ENCODE measurements at places on chromosomes 1 and 21.

GRCh38 chr1:15636436-15636835 is 19.2 kb downstream of the DDI2 start:
- no peak for DNase-seq

- DNase-seq: no peak
Observed at GRCh38 chr21:36163750-36164741, 7.4 kb downstream of the DOP1B start.

GRCh38 chr1:238345837-238346236 is 455.1 kb upstream of the ZP4 start:
- DNase-seq: no peak

GRCh38 chr1:240116831-240117769 is 25.4 kb downstream of the FMN2 start:
- no peak for DNase-seq

DNA sequence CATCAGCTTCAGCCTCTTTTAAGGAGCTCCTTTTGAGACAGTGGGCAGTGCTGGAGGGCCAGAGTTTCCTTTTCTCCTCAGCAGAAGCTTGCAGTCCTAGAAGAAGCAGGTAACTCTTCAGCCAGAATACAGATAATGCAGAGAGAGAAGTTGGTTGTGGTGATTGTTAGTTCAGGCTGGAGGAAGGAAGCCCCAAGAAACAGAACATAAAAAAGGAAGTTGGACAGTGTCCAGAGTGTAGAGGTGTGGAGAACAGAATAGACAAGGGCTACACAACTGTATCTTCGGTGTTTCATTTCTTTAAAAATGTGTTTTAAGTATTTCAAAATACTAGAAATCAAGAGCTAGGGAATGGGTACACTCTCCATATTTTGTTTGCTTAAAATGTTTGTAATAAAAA is 6.4 kb upstream of the TACSTD2 start:
- no peak for DNase-seq

- DNase-seq: no peak
Observed at GRCh38 chr1:171550050-171550449, 64.7 kb downstream of the PRRC2C start.

GRCh38 chr1:43363283-43363934 is 4.4 kb downstream of the ELOVL1 start:
- no peak for DNase-seq

GRCh38 chr21:37531431-37531932 is 164.9 kb downstream of the DYRK1A start:
- no peak for DNase-seq

DNA sequence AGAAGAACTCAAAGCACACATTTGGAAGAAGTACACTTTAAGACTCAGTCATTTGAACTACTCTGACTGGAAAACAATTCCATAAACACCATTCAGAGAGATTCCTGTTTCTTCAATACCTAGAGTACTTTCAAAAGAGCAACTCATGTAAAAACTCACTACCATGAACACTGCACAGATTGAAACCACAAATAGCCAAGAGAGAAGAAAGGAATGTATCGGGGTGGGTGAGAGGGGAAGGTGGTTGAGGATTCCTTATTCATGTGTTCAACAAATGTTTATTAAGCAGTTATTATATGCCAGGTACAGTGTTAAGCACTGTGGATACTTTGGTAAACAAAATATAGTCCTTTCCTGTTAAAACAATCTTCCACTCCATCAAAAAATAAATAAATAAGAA is 64.7 kb downstream of the NRIP1 start:
- DNase-seq: no peak

DNA sequence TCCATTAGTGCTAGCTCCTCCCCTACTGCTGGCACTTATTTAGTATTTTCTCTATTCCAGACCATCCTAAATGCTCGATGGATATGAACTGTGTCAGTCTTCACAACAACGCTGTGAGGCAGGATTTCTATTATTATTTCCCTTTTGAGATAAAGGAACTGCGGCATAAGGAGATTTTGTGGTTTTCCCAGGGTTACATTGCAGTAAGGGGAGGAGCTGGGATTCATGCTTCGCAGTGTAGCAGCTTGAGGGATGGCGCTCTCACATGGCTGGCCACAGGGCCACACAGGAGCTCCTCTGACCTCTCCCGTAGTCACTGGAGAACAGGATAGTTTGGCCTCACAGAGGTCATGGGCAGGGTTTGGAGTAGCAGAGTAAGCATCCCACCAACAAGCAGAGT is 116.9 kb downstream of the BEND5 start:
- DNase-seq: no peak

- DNase-seq: no peak
Observed at GRCh38 chr1:43858324-43858723, 75.3 kb upstream of the ARTN start.

DNA sequence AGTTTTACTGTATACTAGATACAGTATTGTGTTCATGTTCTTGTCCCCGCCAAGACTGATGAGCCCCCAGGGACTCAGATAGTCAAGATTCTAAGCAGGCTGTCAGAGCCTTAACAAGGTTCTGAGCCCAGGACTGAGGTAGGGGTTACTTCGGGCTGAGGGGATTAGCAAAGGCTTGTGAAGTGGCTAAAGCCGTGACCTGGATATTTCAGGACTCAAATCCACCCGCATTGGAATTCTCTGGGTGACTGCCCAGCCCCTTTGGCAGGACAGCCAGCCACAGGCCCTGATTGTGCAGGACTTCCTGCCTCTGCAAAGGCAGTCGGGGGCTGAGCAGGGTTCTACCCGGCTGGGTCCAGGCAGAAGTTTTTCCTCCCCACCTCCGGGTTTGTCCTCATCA is at the start of gene PLA2G5:
TSS of gene PLA2G5 (plus strand) at position 321 of the 400 bp plus-strand sequence. CDS start 14,637 bp downstream, outside the sequence.
- DNase-seq: no peak

- DNase-seq: no peak
Observed at GRCh38 chr1:79792219-79792930, 785.8 kb upstream of the ADGRL4 start.

GRCh38 chr1:52203935-52204625 is 62.2 kb downstream of the ZFYVE9 start:
- no peak for DNase-seq

DNA sequence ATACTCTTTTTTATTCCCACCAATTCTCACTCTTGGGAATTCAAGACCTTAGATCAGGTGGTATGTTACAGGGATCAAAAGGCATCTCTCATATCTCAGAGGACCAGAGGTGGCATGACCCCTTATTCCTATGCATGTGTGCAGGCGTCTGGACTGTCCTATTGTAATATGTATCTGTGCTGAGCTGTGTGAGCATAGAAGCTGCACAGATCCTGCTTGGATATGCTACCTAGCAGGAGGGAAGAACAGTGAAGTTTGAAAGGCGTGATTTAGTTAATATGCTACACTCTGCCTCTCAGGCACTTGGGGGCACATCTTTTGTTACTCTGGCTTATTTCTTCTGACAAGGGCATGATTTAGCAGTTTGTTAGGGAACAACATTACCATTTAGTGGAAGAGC is 86.7 kb upstream of the ZRANB2 start:
- DNase-seq: no peak

DNA sequence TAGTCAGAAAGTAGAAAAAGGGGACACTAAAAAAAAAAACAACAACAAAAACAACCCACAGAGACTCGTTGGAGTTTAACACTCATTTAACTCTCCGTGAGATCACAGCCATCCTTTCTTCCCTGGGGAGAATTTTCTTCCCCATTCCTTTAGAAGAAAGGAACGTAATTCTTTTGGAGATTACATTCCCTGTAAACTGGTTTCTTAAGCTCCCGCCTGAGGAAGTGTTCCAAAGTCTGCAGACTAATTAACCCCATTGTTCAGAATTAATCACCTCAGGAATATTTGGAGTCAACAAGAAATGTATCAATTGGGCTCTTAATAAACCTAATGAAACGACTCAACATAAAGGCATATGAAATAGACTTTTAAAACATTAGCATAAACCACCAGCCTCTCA is 228.2 kb upstream of the CSF3R start:
- DNase-seq: no peak

DNA sequence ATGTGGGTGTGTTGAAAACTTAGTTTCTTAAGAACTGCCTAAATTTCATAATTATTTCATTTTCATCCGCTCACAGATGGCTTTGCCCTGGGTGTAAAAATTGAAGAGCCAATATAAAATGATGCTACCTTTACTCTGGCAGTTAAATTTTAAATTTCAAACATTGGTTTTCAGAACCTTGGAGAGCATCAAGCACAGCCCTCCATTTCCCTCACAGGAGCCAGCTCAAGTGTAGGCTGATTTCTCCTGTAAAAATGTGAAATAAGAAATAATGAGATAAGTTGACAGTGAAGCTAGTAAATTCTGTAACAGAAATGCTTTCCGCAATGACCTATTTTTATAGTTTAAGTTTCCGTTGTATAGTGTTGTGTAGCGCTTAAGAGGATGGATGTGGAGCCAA is 53.9 kb upstream of the AKT3 start:
- DNase-seq: no peak

DNA sequence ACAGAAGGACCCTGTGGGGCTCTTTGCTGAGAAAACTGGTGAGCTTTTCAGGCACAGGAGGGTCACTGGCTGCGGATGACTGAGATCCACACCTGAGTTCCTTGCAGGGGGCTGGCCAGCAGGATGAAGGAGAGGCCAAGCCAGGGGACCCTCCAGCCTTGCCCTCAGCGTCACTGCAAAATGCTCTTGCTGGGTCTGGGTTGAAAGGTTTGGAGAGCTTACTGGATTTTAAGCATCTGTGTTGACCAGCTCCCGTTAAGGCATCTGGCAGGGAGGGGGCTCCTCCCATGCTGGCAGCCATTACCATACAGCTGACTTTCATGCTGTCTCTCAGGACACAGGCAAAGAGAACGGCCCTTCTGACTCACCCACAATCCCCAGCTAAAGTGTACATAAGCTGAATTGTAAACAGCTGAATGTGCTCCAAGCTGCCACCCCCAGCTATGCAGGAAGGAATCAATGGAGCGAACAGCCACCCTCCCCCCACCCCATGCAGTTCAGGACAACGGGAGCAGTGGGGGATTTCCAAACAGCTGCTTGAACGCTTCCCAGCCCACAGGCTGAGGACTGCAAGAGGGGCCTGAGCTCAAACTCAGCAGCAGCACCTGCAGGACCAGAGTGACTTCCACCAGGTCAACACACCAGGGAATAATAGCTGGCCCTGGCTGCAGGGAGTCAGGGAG is 21.3 kb upstream of the A3GALT2 start:
- DNase-seq: no peak

DNA sequence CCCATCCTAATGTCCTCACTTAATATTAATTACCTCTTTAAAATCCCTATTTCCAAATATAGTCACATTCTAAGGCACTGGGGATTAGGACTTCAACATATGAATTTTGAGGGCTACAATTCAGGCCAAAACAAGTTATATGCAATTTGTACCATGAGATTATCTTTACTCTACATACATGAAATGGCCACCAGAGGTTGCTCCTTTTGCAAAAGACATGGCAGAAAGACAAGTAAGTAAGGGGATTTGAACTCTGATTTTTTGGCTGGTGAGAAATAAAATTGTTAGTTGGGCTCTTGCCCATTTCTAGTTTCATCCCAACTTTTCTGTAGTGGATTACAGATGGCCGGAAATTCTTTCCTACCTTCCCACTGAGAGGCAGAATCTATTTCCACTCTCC is 4.8 kb upstream of the ALG6 start:
- DNase-seq: no peak

- DNase-seq: no peak
Observed at GRCh38 chr1:2025491-2025981, 6.4 kb downstream of the GABRD start.

DNA sequence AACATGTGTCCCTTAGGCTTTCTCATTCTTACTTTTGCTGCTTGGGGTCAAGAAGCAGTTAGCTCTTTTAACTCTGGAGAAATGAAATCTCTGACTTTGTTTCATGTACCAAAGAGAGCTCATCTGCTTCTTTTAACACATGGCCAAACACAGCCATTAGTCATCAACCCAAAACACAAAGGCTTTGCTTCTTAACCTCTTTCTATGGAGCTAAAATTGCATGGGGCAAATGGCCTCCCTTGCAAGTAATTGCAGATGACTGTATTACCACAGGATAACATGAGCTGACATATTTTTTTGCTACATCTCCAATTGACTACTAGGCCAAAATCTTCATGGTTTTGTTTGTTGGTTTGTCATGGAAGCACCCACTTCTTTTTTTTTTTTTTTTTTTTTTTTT is 300.9 kb downstream of the BRINP3 start:
- DNase-seq: no peak

GRCh38 chr1:27686223-27686990 is 14.4 kb upstream of the IFI6 start:
- no peak for DNase-seq

DNA sequence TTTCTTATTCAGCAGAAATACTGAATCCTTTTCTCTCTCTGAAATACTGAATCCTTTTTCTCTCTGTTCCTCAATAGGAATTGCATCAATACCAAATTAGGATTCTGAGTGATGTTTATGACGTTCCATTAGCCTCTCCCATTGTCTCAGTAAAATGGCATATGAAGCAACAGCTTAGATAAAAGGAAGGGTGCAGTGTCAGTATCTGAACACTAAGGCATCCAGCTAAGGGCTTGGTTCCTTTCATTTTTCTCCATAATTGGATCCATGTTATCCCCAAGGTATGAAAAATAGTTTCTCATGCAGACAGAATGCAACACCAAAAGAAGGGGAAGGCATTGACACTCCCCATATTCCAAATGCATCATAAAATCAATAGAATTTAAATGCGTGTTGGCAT is 61.5 kb upstream of the RAVER2 start:
- DNase-seq: no peak

DNA sequence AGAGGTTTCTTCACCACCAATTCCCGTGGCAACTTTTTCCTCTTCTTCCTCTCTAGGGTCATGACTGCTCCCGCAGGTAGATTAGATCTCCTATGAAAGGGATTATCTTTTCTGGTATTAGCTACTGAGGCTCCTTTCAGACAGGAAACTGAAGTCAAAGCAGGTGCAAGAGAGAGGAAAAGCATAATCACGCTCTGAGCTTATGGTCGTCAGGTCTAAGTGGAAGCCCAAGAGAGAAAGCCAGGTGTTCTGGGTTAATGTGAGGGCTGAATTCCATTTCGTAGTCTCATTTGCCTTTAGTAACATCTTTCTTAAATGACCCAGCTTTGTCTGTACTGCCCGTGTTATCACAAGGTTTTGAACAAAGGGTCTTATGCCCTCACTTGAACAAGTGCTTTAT is 8.3 kb upstream of the MAP3K21 start:
- DNase-seq: no peak

DNA sequence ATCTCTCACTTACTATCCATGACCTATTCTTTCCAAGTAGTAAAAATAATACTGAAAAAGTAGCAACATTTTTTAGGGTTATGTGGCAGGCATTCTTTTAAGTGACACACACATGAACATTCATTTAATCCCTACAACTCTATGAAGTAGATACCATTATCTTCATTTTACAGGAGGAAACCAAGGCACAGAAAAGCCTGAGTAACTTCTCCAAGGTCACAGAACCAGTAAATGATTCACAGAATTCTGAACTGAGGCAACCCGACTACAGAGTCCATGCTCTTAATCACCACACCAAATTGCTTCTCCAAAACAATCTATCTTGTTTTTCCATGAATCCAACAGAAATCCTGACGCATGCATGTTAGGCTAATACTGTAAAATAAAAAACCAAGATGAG is 17.5 kb downstream of the FUBP1 start:
- no peak for DNase-seq
